ENCODE measurements at places on chromosomes 6 and 20. TPM values are rescaled to one million over a fixed set of nuclear protein-coding genes. Genes with fewer than 3 reads are reported as not detected.

DNA sequence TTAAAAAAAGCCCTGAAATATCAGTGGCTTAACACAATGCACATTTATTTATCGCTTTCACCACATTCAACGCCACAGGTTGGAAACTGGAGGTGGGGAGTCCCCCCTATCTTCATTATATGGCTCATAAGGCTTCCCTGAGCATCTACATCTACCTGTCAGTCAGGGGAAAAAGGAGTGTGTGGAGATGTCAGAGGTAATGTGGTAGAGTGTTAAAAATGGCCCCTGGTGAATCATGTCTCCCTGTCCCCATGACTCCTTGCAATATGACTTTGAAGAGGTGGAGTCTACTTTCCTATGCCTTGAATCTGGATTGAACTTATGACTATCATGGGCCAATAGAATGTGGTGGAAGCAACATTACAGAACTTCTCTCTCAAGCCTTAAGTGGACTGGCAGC lies 65.5 kb upstream of the BTBD3 start:
- H3K4me3 ChIP-seq = no peak overlapping the region
- H3K27me3 ChIP-seq = no peaks in the 10 kb centered on the region
- no peak for DNase-seq
- no peaks in the 10 kb centered on the region for H3K4me1 ChIP-seq

DNA sequence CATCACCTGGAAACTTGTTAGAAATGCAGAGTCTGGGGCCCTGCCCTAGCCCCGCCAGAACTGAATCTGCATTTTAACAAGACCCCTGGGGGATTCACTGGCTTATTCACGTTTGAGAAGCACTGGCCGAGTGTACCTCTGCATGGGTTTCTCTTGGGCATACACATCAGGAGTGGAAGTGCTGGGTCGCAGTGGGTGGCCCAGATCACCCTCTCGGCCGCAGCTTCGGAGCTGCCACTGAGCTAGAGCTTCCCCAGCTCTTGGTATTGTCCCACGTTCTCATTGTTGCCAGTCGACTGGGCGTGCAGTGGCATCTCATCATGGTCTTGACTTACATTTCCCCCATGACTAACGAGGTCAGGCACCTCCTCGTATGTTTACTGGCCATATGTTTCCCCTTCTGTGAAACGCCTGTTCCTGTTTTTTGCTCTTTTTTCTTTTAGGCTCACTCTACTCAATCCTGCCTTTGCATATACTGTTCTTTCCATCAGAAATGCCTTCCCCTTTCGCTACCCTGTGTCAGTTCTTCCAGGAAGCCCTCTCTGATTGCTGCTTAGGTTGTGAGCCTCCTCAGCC lies 3.0 kb upstream of the DLGAP4 start:
- peaks cover 7% of the 10 kb centered on the region for H3K4me1 ChIP-seq
- H3K4me3 ChIP-seq = no peak overlapping the region
- H3K27me3 ChIP-seq = peaks cover 13% of the 10 kb centered on the region

DNA sequence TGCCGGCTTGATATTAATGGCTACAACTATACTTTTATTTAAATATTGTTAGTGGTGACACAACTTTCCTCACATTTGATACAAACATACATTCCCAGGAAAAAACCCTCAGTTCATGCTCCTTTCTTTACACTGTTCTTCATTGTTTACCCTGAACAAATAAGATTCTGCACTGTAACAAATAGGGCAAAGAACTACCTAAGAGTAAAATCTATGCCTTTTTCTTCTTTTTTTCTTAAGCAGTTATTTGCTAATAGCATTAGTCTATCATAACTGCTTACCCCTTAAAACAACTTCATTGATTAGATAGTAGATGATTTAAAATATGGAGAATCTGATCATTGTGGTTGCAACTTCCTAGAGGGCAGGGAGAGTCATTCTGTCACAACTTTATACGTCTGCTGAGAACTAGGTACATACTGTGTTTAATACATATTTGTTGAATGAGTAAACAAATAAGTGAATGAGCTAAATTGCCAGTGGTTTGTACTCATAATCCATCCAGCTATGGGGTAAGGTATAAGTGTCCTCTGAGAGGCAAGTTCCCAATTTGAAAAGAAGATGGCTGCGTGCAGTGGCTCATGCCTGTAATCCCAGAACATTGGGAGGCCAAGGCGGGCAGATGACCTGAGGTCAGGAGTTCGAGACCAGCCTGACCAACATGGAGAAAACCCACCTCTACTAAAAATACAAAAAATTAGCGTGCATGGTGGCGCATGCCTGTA lies 161.0 kb downstream of the CDK19 start:
- H3K27ac ChIP-seq = no peak overlapping the region
- no peak for DNase-seq
- no peaks in the 10 kb centered on the region for H3K36me3 ChIP-seq
- H3K4me1 ChIP-seq = no peaks in the 10 kb centered on the region
- H3K4me3 ChIP-seq = no peak overlapping the region

DNA sequence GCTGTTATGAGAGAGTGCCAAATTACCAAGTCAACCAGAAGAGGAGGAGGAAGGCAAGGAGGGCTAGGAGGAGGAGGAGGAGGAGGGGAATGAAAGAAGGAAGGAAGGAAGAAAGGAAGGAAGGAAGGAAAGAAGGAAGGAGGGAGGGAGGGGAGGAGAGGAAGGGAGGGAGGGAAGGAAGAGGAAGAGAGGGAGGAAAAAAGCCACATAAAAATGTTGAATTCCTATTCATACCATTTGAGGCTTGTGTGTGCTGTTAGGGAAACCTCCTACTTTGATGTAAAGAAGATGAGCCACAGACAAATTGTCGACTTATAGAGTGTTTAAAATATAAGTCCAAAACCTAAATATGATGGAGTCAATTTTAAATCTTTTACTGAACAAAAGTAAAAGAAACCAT lies 65.3 kb upstream of the MYLIP start:
- DNase-seq = no peak
- H3K27ac ChIP-seq = no peak overlapping the region
- H3K4me3 ChIP-seq = no peak overlapping the region
- no peaks in the 10 kb centered on the region for H3K36me3 ChIP-seq
- no peaks in the 10 kb centered on the region for H3K27me3 ChIP-seq
- H3K4me1 ChIP-seq = no peaks in the 10 kb centered on the region

GRCh38 chr6:81985191-81985590 lies 232.7 kb upstream of the TENT5A start:
- H3K27ac ChIP-seq = no peak overlapping the region
- H3K4me1 ChIP-seq = no peaks in the 10 kb centered on the region
- H3K36me3 ChIP-seq = no peaks in the 10 kb centered on the region
- DNase-seq = no peak
- H3K4me3 ChIP-seq = no peak overlapping the region

DNA sequence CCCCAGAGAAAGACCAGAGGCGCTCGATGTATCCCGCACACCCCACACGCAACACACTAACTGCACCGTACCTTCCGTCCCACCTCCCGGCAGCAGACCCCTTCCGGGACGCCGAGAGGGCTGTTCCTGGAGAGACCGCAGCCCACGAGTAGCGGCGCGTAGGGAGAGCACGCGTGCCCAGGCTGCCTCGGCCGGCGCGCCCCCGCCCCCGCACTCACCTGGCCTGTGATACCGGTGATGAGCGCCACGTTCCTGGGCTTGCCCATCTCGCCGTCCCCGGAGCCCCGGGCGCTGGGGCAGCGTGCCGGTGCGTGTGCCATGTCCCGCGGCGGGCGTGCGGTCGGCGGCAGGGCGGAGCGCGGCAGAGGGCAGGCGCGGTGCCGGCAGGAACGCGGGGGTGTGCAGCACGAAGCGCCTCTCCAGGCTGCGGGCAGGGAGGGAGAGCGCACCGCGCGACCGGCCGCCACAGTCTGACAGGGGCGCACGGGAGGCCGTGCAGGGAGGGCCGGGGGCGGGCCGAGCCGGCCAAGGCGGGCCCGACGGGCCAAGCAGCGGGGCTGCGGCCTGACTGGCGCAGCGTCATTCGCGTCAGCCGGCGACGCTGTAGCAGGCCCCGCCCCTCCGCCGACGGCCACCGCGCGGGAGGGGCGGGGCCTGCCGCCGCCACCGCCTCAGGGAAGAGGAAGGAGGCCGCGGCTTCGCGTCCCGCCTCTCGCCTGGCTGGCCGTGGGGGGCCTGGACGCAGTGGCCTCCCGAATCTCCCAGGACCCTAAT lies at the start of gene GMDS:
TSS of gene GMDS (minus strand) at position 503 of the 774 bp plus-strand sequence.
- no peaks in the 10 kb centered on the region for H3K27me3 ChIP-seq
- peak; percentile 93 for DNase-seq
- peak within 1 kb of the TSS; percentile 87 for H3K27ac ChIP-seq
- H3K4me1 ChIP-seq = peaks cover 7% of the 10 kb centered on the region
- H3K4me3 ChIP-seq = peak within 1 kb of the TSS; percentile 86
- no peaks in the 10 kb centered on the region for H3K36me3 ChIP-seq

DNA sequence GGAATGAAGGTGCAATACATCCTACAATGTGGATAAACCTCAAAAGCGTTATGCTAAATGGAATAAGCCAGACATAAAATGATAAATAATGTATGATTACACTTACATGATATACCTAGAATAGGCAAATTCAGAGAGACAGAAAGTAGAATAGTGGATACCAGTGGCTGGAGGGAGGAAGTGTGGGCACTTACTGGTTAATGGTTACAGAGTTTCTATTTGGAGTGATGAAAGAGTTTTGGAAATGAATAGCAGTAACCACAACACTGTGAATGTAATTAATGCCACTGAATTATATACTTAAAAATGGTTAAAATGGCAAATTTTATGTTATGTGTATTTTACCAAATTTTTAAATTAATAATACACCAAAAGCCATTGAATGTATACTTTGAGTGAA lies 71.4 kb upstream of the CST7 start:
- no peak overlapping the region for H3K27ac ChIP-seq
- H3K4me1 ChIP-seq = no peaks in the 10 kb centered on the region
- no peaks in the 10 kb centered on the region for H3K36me3 ChIP-seq
- no peak for DNase-seq
- no peaks in the 10 kb centered on the region for H3K27me3 ChIP-seq

- H3K36me3 ChIP-seq = no peaks in the 10 kb centered on the region
- no peaks in the 10 kb centered on the region for H3K27me3 ChIP-seq
- DNase-seq = no peak
- H3K4me3 ChIP-seq = no peak overlapping the region
Measured at GRCh38 chr6:16441262-16441661, 202.9 kb downstream of the GMPR start.

DNA sequence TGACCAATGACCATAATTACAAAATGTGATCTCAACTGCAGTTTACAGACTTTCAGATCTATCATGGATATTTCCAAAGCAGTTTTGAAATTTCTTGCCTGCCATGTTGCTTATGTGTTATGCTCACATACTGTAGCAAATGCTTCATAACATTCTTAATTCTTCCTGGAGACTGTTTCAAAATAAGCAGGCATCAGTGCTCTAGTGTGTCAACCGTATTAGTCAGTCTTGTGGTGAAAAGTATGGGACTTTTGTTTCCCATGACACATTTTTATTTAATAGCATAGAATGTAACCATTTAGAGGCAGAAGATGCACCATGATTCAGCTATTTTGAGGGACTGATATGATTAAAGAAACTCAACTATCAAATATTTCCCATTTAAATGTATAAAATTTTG lies 1.7 kb downstream of the POPDC3 start:
- no peak for DNase-seq
- no peak overlapping the region for H3K4me3 ChIP-seq
- no peak overlapping the region for H3K27ac ChIP-seq
- peaks cover 7% of the 10 kb centered on the region for H3K27me3 ChIP-seq
- no peaks in the 10 kb centered on the region for H3K36me3 ChIP-seq

GRCh38 chr6:144215402-144215931 lies 65.2 kb downstream of the STX11 start:
- H3K27me3 ChIP-seq = no peaks in the 10 kb centered on the region
- peak overlapping the region; percentile 93 for H3K27ac ChIP-seq
- DNase-seq = no peak
- peak overlapping the region; percentile 76 for H3K4me3 ChIP-seq
- no peaks in the 10 kb centered on the region for H3K4me1 ChIP-seq
- no peaks in the 10 kb centered on the region for H3K36me3 ChIP-seq

DNA sequence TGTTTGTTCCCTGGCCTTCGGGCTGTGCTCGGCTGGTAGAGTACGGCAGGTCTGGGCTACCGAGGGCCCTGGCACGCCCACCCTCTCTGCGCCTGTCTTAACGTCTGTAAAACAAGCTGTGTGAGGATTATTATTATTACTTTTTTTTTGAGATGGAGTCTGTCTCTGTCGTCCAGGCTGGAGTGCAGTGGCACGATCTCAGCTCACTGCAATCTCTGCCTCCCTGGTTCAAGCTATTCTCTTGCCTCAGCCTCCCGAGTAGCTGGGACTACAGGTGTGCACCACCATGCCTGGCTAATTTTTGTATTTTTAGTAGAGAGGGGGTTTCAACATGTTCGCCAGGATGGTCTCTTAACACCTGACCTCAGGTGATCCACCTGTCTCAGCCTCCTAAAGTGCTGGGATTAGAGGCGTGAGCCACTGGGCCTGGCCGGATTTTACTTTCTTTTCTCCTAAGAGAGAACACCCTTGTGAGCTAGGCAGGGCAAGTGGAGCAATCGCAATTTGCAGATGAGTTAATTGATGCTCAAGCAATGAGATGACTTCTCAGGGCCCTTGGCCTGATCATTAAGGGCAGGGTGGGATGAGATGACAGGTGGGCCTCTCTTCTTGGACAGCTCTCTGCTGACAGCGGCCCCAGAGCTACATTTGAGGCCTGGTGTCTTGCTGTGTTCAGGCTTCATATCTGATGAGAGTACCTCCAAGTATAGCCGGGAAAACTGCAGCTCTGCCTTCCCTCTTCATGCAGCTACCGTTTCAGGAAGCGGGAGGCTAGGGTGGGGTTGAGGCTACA lies 859 bp upstream of the SMIM29 start:
- no peaks in the 10 kb centered on the region for H3K36me3 ChIP-seq
- peaks cover 9% of the 10 kb centered on the region for H3K4me1 ChIP-seq
- H3K27me3 ChIP-seq = no peaks in the 10 kb centered on the region
- peak overlapping the region; percentile 88 for H3K27ac ChIP-seq
- DNase-seq = peak; percentile 60

DNA sequence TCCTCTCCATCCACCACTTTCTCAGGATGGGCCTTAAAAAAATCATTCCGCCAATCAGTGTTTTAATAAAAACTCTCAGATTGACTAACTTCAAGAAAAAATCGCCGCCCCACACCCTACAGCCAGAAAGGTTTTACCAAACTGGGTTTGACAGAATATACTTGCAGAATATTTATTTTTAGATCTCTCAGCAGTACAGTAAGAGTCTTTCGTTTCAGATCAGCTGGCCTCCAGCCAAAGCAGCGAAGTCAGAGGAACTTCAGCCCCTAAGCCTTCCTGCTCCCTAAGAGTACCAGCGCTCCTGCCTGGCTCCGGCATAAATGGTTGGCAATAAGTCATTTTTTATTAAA lies 24.7 kb downstream of the TBC1D7 start:
- no peaks in the 10 kb centered on the region for H3K27me3 ChIP-seq
- H3K4me3 ChIP-seq = peak overlapping the region; percentile 29
- peaks cover 14% of the 10 kb centered on the region for H3K36me3 ChIP-seq
- DNase-seq = no peak

SPO11 gene
- not detected for total RNA-seq

ZKSCAN4 gene
- 3.1 TPM for total RNA-seq

GCNT2 gene
- total RNA-seq = 16.7 TPM

FHL5 gene
- total RNA-seq = 128 TPM

TMEM63B gene
- 9.6 TPM for total RNA-seq
